Effector memory CD8-positive, alpha-beta T cell (primary cell): ENCODE measurements at places on chromosomes 4 and X.

GRCh38 chrX:154458116-154458953 is at the start of gene PLXNA3:
Gene PLXNA3, plus strand, starts transcription at chrX:154458281. Its CDS starts 1,903 bp downstream, at chrX:154460184.
- H3K36me3 ChIP-seq = peaks cover 30% of the 10 kb centered on the region
- H3K27ac ChIP-seq = peak within 1 kb of the TSS; percentile 92
- H3K4me3 ChIP-seq = peak within 1 kb of the TSS; percentile 95

GRCh38 chr4:71545168-71545567 is 206.3 kb downstream of the SLC4A4 start:
- DNase-seq = no peak
- H3K4me1 ChIP-seq = no peaks in the 10 kb centered on the region
- H3K36me3 ChIP-seq = no peaks in the 10 kb centered on the region
- no peaks in the 10 kb centered on the region for H3K27me3 ChIP-seq
- H3K27ac ChIP-seq = no peak overlapping the region

DNA sequence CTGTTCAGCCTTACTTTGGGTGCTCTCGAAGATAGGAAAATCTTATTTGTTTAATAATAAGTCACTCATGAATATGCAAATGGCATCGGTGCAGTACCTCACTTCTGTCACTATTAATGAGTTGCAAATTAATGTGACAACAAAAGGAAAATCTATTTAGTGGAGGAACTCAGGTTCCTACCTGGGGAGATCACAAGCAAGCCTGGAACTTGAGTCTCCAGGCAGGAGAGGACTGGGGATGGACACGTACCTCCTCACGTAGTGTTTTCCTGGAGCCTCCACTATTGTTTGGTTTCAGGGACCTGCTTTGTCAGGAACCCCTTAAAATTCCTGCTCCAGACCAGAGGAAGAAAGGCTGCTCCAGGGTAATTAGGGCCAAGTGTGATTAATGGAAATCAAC is 82.1 kb downstream of the BCOR start:
- peaks cover 1% of the 10 kb centered on the region for H3K4me1 ChIP-seq
- H3K27ac ChIP-seq = no peak overlapping the region
- peaks cover 4% of the 10 kb centered on the region for H3K27me3 ChIP-seq
- peak overlapping the region; percentile 78 for H3K4me3 ChIP-seq
- H3K36me3 ChIP-seq = peaks cover 29% of the 10 kb centered on the region
- no peak for DNase-seq

DNA sequence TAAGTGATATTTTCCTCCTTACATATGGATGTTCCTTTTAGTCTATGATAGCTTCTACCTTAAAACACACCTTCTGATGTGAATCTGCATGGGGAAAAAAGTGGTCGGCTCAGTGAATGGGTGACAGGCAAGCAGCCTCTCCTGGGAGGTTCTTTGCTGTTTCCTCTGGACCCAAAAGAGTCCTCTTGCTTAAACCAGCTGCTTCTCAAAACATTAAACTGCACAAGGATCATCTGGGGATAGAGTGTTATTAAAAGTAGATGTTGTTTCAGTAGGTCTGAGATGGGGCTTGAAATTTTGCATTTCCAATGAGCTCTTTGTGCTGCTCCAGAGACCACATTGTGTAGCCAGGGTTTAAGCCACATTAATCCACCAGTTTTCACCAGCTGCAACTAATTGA is 452.9 kb downstream of the IL1RAPL1 start:
- H3K36me3 ChIP-seq = no peaks in the 10 kb centered on the region
- no peak overlapping the region for H3K27ac ChIP-seq
- H3K27me3 ChIP-seq = no peaks in the 10 kb centered on the region
- H3K4me3 ChIP-seq = no peak overlapping the region
- H3K4me1 ChIP-seq = no peaks in the 10 kb centered on the region

GRCh38 chr4:54228056-54228527 is 1.0 kb upstream of the PDGFRA start:
- peaks cover 4% of the 10 kb centered on the region for H3K36me3 ChIP-seq
- H3K4me1 ChIP-seq = peaks cover 19% of the 10 kb centered on the region
- H3K27ac ChIP-seq = no peak overlapping the region
- H3K27me3 ChIP-seq = peaks cover 96% of the 10 kb centered on the region

- no peaks in the 10 kb centered on the region for H3K36me3 ChIP-seq
- no peak for DNase-seq
- no peak overlapping the region for H3K4me3 ChIP-seq
- H3K27ac ChIP-seq = no peak overlapping the region
Observed at GRCh38 chr4:44157611-44158277, 290.9 kb downstream of the KCTD8 start.

DNA sequence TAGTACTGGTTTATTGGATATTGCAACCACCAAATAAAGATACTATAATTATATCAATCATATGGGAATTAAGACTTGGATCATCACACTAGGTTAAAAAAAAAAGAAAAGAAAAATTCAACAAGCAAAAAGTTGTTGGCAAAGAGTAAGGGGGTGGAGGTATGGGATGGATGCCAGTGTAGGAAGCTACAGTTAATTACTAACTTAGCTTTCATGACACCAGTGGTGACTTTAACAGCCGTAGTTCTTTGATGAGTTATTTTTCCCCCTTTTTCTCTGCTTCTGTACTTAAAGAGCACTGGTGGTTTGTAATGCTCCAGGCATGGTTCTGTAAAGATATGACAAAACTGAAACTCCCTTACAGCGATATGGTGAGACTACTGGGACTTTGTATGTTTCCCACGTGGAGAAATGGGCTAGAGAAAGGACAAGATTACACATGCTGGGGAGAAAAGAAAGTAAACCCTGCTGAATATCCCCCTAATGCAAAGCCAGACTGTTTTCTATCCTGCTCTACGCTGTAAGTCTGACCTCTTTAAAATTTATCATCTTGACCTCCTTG is 210.8 kb downstream of the SPOCK3 start:
- H3K27me3 ChIP-seq = no peaks in the 10 kb centered on the region
- no peak overlapping the region for H3K4me3 ChIP-seq
- H3K36me3 ChIP-seq = no peaks in the 10 kb centered on the region
- H3K27ac ChIP-seq = no peak overlapping the region

DNA sequence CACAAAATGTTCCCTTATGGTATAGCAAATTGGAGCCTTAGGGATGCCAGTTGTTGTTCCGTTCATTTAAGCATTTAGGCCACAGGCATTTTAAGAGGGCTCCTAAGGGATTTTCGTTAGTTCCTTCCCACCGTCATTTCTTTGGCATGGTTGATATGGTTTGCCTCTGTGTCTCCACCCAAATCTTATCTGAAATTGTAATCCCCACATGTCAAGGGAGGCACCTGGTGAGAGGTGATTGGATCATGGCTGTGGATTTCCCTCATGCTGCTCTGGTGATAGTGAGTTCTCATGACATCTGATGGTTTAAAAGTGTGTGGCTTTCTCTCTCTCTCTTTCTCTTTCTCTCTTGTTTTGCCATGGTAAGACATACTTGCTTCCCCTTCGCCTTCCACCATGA is 104.1 kb downstream of the ASB9 start:
- DNase-seq = no peak
- no peak overlapping the region for H3K4me3 ChIP-seq
- no peaks in the 10 kb centered on the region for H3K27me3 ChIP-seq

GRCh38 chr4:107423677-107424405 is 296.2 kb downstream of the PAPSS1 start:
- H3K27me3 ChIP-seq = no peaks in the 10 kb centered on the region
- no peak overlapping the region for H3K27ac ChIP-seq
- H3K4me1 ChIP-seq = no peaks in the 10 kb centered on the region
- H3K36me3 ChIP-seq = no peaks in the 10 kb centered on the region

DNA sequence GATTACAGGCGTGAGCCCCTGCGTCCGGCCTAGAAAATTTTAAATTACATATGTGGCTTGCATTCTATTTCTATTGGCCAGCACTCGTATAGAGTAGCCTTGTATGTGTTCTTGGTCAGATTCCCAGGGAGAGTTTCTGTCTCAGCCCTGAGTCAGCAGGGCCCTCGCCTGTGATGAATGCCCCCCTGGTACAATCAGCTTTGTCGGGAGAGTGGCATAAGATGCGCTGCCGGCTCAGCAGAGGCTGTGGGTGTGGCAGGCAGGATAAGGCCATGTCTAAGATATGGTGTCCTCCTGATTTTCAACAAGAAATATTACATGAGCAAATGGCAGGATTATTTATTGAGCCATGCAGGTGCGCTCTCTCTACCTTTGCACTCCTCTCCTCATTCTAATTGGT is 1.6 kb upstream of the REELD1 start:
- H3K4me3 ChIP-seq = no peak overlapping the region
- no peak overlapping the region for H3K27ac ChIP-seq
- H3K4me1 ChIP-seq = no peaks in the 10 kb centered on the region
- H3K27me3 ChIP-seq = no peaks in the 10 kb centered on the region
- DNase-seq = no peak
- H3K36me3 ChIP-seq = no peaks in the 10 kb centered on the region

DNA sequence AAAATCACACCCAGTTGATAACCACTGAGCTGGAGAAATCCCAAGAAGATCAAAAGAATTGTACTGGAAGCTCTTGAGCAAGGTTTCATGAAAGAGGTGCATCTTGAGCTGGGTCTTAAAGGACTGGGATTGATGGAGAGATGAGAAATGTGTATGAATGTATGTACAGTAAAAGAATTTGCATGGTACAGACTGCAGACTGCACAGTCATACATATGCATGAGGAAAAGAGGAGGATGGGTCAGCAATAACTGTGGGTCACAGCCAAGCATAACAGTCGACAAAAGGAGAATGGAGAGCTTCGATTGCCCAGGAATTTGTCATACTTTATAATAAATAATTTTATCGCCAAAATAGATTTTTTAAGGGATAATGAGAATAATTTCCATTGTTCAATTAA is 4.8 kb upstream of the RELL1 start:
- DNase-seq = no peak
- H3K4me3 ChIP-seq = no peak overlapping the region
- H3K36me3 ChIP-seq = peaks cover 5% of the 10 kb centered on the region
- H3K27me3 ChIP-seq = no peaks in the 10 kb centered on the region
- H3K4me1 ChIP-seq = peaks cover 4% of the 10 kb centered on the region

- H3K36me3 ChIP-seq = peaks cover 2% of the 10 kb centered on the region
- peaks cover 31% of the 10 kb centered on the region for H3K4me1 ChIP-seq
- H3K4me3 ChIP-seq = no peak overlapping the region
Observed at GRCh38 chr4:101187841-101188240, 159.5 kb downstream of the PPP3CA start.
